Effector CD4-positive, alpha-beta T cell (primary cell): ENCODE measurements at places on chromosomes 11 and 22.

- DNase-seq: no peak
Measured at GRCh38 chr11:2846056-2846455, 39.5 kb downstream of the CDKN1C start.

DNA sequence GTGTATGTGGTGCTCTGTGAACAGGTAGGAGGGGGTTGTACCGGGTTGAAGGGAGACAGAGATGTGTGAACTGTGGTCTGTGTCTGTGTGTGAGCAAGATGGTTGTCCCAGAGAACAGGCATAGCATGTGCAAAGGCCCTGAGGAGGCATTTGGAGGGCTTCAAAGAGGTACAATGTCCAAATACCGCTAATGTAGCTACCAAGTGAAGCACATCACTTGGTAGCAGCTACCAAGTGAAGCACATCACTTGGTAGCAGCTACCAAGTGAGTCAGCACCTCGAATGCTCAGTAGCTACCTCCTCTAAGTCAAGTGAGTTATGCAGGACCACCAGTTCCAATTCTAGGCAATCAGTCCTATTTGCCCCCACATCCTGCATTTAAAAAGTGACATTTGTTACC is 72.4 kb downstream of the KIAA1671 start:
- no peak for DNase-seq

GRCh38 chr11:34665077-34665835 is 44.4 kb downstream of the EHF start:
- no peak for DNase-seq

- no peak for DNase-seq
Measured at GRCh38 chr11:115383431-115383830, 120.8 kb downstream of the CADM1 start.

DNA sequence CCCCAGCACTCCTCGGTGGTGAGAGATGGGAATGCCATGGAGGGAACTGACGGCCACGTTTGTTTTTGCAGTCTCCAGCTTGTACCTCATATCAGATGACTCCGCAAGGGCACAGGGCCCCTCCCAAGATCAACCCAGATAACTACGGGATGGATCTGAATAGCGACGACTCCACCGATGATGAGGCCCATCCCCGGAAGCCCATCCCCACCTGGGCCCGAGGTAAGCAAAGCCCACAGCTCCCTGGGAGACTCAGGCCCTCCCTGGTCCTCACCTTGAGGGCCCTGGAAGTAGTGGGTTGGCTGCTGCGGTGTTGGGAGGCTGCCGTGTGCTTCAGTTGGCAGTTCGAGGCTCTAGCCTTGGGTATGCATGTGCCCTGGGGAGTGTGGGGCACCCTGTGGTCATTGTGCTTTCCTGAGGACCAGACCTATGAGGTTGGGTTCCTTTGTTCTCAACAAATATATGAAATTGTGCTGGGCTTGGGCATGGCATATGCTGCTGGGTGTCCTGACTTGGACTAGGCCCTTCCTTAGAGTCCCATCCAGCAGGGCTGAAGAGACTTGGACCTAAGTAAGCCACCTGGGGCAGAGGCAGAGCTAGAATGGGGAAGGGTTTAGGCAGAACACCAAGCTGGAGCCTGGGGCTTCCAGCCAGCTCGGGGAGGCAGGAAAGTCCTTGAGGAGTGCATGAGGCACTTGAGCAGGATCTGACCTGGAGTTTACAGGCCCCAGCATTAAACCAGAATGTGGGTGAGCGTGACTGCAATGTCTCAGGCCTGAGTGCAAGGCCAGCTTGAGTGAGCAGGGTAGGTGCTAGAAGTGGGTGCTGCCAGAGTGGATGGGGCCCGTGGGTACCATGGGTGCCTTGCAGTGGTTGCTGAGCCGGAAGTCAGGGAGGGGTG is 26.4 kb downstream of the INCENP start:
- no peak for DNase-seq

- DNase-seq: no peak
Measured at GRCh38 chr11:64124147-64124546, 41.8 kb downstream of the MACROD1 start.

- DNase-seq: no peak
Measured at GRCh38 chr11:38648604-38649003, 2050.6 kb upstream of the RAG2 start.

GRCh38 chr22:26700886-26701285 is 43.5 kb downstream of the MIAT start:
- DNase-seq: no peak

DNA sequence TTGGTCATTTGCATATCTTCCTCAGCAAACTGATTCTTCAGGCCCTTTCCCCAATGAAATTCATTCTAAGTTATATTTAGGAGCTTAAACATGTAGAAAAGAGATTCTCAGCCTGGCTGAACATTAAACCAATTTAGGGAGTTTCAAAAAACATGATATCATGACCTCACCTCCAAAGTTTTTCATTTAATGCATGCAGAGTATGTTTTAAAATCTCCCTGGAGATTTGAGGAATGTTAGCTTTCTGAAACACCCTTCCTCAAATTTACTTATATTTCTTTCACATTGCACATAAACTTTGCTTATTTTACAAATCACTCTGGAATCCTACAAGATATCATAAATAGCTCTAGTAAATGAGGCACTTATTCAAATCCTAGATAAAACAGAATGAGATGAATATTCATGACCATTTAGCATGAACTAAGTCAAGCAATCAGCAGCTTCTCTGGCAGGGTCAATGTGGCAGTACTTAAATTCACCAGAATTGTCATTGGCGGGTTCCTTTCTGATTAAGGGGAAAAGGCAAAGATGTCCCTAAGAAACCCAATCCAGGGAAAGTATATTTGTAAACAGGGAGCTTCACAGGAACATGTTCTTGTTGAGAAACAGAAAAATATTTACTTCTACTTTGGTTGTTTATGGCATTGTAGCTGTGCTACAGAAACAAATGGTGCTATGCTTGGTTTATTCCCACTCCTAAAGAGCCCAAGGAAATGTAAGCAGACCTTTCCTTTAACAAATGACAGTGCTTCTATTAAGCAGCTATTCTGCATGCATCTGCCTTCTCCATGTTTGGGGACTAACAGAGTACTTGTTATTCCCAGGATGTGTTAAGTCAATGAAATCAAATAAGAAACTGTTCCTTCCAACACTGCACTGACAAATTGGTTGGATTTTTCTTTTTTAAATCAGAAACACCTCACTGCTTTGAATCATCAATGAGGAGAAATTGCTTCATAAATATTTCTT is 162.3 kb downstream of the C11orf87 start:
- no peak for DNase-seq

GRCh38 chr11:33575311-33575710 is 125.3 kb downstream of the C11orf91 start:
- DNase-seq: no peak

- no peak for DNase-seq
Measured at GRCh38 chr11:106152013-106152412, 74.6 kb downstream of the AASDHPPT start.

- DNase-seq: no peak
Measured at GRCh38 chr22:50204571-50204970, 3.8 kb downstream of the SELENOO start.

DNA sequence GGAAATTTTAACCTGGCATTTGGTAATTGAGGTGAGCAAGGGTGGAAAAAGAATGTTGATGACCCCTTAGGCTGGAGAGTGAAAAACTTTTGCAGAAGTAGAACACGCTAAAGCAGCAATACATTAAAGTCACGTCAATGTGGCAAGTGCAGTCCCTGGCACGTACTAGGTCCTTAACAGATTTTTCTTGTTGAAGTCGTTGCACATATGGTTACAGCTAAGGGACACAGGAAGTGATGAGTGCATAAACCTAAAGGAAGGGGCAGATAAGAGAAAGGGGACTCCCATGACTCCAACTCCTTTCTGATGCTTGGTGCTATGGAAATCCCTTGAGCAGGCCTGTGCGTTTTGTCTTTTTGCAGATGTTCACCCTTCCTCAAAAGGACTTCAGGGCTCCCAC is 1.2 kb downstream of the ACCS start:
- no peak for DNase-seq

- DNase-seq: no peak
Measured at GRCh38 chr11:110600322-110600721, 111.9 kb downstream of the ARHGAP20 start.

- peak; percentile 17 for DNase-seq
Measured at GRCh38 chr22:46070803-46071450, 79.4 kb upstream of the PPARA start.

- DNase-seq: no peak
Measured at GRCh38 chr11:87432022-87432421, 394.3 kb downstream of the TMEM135 start.

GRCh38 chr22:22432937-22433336 is 75.6 kb downstream of the ZNF280B start:
- DNase-seq: no peak

DNA sequence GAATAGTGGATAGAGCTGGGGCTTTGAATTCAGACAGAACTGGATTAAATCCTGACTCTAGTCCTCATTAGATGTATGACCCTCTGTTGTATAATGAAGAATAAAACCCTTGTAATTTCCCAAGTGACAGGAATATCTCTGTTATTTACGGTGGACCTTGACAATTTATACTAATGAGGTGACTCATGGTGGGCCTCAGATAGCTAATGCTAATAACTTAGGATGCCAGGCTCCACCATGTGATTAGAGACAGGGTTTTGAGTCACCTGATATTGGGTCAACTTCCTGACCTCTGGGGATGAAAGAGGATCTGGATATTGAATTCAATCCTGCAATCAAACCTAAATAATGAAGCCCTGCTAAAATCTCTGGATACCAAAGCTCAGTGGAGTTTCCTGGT is 33.6 kb downstream of the OSBP start:
- DNase-seq: no peak

DNA sequence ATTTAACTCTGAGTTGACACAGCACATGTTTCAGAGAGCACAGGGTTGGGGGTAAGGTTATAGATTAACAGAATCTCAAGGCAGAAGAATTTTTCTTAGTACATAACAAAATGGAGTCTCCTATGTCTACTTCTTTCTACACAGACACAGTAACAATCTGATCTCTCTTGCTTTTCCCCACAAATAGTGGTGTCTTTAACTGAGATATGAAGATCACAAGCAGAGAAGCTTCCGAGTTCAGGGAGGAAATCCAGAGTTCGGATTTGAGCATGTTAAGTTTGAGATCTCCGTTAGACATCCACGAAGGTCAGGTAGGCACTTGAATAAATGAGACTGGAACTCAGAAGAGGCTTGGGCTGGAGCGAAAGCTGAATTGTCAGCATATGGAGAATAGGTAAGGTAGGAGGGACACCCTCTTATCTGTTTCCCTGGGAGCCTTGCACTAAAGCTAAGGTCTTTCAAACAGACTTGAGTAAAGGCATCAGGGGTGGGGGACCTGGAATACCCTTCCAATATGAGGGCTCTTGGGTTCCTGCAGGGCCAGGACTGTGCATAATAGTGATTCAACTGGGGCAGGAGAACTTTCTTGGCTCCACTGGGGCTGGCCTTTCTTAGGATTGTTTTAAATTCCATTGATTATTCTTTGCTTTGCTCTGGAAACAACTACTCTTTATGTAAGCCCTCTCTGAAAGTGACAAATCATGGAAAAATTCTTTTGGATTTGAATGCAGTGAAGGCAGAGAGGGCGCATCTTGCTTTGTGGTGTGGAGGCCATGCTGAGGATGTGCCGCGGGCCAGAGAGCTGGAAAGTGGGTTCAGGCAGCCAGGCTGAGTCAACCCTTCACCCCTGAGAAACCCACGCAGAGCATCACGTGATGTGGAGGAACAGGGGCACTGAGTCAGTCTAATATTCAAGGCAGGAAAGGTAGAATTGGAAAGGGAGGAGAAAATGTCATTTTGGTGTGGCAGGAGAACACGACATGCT is 62.7 kb upstream of the AMPD3 start:
- no peak for DNase-seq

DNA sequence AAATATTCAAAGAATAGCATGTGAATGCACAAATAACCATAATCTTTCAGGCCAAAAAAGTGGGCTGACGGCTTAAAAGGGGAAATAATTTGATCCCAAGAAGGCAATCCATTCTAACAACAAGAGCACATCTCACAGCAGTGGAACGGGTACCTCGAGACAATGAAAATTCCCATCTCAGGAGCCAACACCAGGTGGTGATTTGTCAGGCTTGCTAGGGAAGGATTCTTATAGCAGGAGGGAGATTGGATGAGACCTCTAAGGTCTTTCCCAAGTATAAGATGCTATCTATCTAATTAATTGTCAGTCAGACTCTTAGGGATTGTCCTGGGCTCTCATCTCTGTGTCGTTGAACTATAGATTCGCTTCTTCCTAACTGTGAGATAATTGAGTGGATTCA is 284.0 kb downstream of the ETS1 start:
- DNase-seq: no peak

GRCh38 chr22:39129081-39129480 is 23.4 kb downstream of the CBX7 start:
- DNase-seq: no peak

- DNase-seq: no peak
Measured at GRCh38 chr11:69881467-69882269, 62.5 kb upstream of the FGF3 start.

GRCh38 chr11:131674051-131674755 is 303.8 kb downstream of the NTM start:
- no peak for DNase-seq

GRCh38 chr11:70244698-70245097 is 25.8 kb upstream of the PPFIA1 start:
- no peak for DNase-seq

- no peak for DNase-seq
Measured at GRCh38 chr11:127071606-127072005, 71.0 kb upstream of the KIRREL3 start.

- no peak for DNase-seq
Measured at GRCh38 chr22:49643466-49643865, 184.2 kb downstream of the BRD1 start.

DNA sequence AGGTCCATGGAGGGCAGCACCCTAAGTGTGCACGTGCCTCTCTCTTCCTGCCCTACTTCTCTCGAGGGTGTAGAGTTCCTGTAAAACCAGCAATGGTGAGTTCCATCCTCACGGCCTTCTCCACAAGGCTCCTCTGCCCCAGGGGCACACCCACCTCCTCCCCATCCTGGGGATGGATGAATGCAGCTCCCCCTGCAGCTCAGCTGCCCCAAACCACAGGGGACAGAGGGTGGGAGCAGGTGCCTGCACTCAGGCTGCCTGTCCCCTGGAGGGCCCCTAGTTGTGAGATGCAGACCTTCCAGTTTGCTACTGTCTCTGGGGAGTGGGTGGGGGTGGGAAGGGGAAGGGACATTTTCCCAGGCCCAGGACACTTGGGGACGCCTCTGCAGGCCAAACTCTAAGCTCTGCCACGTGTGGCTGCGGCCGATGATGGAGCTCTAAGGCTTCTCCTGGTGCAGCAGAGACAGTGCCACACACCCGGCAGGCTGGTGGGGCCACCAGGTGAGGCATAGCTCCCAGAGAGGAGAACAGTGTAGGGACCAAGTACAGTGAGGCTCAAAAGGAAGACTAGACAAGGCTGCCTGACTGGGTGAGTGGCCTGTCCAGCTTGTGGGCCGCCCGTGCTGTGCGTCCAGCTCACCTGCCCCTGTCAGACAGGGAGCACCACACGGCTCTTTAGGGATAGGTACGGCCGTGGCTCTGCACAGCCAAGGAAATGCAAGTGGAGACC is 540.9 kb downstream of the TBC1D22A start:
- DNase-seq: no peak

DNA sequence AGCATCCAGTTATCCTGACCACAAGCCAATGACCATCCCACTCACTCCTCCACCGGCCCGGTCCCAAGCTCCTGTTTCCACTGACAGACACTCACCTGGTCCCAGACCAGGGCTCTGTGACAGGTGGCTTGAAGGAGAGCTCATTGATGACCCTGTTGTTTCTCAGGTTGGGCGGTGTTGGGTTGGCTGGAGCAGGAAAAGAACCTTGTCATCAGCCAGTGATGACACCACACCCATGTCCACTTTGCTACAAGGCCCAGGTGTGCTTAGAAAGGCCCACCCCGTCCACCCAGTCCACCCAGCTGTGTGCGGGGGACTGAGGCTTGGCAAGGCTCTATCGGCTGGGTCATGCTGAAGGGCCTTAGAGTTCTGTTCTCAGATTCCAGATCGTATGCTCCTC is 42.9 kb downstream of the GAB4 start:
- DNase-seq: no peak
